ENCODE measurements at places on chromosomes 16 and 17.

GRCh38 chr16:7324321-7324720, 8.3 kb upstream of the RBFOX1 start:
- DNase-seq = no peak

GRCh38 chr16:13779676-13780075, 140.3 kb upstream of the ERCC4 start:
- no peak for DNase-seq

- peak; percentile 16 for DNase-seq
Observed at GRCh38 chr17:73546770-73547536, 97.3 kb downstream of the SDK2 start.

GRCh38 chr16:70419384-70420327, 19.2 kb downstream of the ST3GAL2 start:
- DNase-seq = no peak

DNA sequence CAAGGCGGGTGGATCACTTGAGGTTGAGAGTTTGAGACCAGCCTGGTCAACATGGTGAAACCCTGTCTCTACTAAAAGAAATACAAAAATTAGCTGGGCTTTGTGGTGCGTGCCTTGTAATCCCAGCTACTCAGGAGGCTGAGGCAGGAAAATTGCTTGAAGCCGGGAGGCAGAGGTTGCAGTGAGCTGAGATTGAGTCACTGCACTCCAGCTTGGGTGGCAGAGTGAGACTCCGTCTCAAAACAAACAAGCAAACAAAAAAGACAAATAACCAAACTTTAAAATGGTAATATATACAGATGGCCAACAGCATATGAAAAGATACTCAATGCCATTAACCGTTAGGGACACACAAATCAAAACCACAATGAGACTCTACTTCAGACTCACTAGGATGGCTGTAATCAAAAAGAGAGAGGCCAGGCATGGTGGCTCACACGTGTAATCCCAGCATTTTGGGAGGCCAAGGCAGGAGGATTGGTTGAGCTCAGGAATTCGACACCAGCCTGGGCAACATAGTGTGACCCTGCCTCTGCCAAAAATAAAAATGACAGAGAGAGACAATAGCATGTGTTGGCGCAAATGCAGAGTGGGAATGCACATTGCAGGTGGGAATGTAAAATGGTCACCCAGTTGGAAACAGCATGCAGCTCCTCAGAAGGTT, 21.3 kb downstream of the SULT1A2 start:
- DNase-seq = no peak

- no peak for DNase-seq
Observed at GRCh38 chr17:2172999-2173398, 118.1 kb downstream of the HIC1 start.

GRCh38 chr16:57950382-57950781, 20.5 kb downstream of the CNGB1 start:
- no peak for DNase-seq

DNA sequence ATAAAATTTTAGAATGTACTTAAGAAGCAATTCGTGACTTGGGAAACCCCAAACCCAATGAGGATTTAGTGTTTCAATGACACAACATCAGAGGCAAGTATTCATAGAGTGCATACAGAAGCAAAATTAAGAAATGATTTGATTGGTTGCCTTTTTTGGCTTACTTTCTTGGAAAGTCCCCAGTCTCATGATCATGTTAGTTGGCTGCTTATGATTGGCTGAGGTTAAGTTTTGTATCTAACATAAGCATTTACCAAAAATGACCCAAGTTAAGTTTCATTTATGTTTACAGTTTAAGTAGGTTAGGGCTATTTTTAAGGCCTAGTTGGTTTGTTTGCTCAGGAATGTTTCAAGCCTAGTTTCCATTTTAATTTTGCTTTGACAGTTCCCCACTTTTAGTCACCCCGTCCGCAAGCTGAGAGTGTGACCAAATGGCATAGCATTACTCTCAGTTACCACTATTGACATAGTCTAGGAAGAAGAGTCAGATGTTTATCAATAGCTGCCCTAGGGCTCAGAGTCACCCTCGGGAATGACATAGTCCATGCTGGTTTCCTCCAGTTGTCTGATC, 36.2 kb downstream of the DGKE start:
- DNase-seq = no peak

DNA sequence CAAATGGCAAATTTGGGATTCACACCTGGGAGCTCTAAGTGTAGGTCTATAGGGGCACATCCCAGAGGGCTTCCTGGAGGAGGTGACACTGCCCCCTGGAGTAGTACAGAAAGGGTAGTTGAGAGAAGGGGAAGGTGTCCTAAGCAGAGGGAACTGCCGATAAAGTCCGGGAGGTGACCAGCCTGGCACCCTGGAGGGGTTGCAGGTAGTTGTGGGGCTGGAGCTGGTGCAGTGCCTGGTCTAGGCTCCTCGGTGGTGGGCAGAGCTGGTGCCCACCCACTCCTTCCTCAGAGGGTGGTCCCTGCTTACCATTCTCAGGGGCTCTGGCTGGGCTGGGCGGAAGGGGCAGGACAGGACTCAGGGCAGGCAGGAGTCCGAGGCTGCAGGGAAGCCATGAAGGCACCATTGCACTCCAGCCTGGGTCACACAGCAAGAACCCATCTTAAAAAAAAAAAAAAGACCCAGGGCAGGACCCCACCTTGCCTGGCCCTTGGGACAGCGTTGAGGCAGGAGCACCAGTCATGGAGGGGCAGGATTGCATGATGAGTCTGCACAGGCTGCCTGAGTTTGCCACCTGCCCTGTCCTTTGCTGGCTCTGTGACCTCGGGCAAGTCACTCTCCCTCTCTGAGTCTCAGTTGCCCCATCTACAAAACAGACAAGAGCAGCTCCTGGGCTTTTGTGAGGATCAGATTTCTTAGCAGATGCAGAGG, 43.8 kb downstream of the LAT start:
- DNase-seq = no peak

GRCh38 chr16:30094541-30095165, 1.4 kb downstream of the YPEL3 start:
- no peak for DNase-seq

- DNase-seq = no peak
Observed at GRCh38 chr17:78394209-78394608, 15.8 kb downstream of the PGS1 start.

DNA sequence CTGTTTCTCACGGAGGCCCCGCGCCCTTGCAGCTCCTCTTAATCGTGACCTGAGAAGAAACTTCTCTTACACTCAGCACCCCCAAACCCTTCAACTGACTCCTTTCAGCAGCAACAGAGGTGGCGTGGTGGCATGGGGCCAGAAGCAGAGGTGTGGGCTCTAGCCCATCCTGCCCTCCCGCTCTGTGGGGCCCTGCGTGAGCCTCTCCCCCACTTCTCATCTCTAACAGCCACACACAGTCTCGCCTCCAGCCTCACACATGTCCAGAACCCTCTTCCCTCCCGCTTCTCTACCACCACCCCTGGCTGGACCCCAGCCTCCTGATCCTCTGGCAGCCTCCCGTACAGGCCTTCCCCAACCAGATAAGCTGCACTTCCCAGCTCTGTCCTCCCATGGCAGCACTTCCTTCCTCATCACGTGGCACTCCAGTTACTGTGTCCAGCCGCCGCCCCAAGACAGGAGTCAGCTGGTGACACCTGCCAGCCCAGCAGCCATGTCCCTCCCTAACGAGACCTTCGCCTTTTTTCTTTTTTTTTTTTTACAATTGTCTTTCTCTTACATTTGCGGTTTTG, 30.5 kb downstream of the NSMCE1 start:
- peak; percentile 35 for DNase-seq

DNA sequence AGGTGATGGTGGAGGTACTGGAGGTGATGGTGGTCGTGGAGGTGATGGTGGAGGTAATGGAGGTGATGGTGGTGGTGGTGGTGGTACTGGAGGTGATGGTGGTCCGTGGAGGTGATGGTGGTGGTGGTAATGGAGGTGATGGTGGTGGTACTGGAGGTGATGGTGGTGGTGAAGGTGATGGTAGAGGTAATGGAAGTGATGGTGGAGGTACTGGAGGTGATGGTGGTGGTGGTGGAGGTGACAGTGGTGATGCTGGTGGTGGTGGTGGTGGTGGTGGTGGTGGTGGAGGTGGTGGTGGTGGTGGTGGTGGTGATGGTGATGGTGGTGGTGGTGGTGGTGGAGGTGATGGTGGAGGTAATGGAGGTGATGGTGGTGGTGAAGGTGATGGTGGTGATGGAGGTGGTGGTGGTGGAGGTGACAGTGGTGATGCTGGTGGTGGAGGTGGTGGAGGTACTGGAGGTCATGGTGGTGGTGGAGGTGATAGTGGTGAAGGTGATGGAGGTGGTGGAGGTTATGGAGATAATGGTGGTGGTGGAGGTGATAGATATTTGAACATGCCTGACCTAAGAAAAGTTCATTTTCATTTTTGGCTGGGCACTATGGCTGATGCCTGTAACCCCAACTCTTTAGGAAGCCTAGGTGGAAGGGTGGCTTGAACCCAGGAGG, 55.0 kb downstream of the RNF213 start:
- DNase-seq = no peak

DNA sequence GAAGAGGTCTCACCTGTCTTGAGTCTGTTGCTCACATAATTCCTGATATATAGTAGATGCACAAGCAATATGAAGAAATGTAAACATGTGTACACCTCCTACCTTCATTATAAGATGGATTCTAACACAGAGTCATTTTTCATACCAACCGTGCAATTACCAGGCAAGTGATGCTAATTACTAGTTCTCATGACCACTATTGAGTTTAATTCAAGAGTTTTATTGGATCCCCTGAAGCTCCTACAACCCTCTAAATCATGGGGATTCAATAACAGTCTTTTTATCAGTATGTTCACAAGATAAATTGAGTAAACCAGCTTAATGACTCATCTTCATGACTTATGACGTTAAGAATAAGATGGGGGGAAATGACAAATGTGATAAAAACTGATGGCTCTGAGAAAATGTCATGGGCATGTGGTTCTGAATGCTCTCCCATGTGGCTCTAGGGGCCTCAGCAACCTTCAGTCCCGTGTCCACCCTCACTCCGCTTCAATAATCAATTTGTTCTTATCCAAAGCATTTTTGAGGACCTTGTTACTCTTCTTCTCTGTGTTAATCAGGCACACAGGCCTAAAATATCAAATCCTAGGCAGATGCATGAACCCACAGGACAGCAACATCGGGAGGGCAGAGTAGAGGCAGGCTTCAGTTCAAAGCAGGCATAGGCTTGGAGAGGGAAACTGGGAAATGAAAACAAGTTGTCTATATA, 42.8 kb downstream of the PRAC1 start:
- no peak for DNase-seq

DNA sequence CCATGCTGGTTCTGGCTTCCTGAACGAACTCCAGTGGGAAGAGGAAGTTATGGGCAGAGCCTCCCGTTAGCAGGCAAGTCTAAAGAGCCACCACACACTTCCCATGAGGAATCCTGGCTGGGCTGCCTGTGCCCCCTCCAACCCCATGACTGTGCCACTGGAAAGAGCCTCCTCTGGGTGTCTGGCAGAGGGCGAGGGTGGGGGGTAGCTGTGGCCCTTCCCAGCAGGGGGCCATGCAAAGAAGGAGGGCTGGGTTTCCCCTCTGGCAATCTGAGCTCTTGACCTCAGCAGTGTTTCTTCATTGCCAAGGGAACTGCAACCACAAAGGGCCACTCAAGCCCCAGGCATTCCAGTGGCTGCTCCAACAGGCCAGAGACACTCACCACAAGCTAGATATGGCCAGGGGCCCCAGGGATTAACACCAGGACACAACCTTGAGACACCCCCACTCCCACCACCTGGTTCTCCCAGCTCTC, 1.7 kb upstream of the RRAD start:
- peak; percentile 9 for DNase-seq

- no peak for DNase-seq
Observed at GRCh38 chr17:64534187-64534586, 27.4 kb downstream of the CEP95 start.

DNA sequence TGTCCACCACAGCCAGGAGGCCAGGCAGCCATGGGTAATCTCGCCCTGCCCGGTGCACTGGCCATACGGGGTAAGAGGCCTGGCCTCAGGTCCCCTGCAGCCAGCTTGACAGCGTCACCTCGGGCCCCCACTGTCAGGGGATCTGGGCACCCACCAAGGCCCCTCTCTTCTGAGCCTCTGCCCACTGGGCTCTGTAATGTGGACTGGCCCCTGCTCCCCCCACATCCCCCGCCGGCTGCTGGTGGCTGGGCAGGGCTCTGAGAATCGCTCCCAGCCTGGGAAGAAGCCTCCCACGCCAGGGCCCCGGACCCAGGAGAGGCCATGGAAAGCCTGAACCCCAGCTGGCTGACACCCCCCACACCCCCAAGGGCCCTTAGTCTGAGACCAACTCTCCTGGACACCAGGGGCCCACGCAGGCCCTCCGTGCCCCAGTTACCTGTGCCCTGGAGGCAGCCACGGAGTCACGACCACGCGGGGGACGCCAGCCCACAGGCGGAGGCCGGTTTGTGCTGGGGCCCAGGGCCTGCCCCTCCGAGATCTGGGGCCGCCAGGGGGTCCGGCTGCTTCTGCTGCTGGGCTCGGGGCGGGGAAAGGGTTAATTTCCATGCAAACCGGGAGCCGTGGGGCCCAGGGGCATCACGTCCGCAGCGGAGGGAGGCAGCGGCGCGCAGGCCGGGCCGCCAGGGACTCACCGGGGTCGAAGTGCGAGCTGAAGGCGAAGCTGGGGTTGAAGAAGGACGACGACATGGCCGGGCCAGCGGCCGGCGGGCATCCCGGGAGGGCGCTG, at the start of gene PVALEF:
PVALEF (plus strand) TSS at position 262 of the 787 bp plus-strand sequence. CDS start 15,720 bp downstream, outside the sequence.
- DNase-seq = no peak

- DNase-seq = no peak
Observed at GRCh38 chr17:79849953-79850352, 10.7 kb upstream of the CBX4 start.

GRCh38 chr16:68396481-68396880, 51.8 kb downstream of the SMPD3 start:
- DNase-seq = no peak

DNA sequence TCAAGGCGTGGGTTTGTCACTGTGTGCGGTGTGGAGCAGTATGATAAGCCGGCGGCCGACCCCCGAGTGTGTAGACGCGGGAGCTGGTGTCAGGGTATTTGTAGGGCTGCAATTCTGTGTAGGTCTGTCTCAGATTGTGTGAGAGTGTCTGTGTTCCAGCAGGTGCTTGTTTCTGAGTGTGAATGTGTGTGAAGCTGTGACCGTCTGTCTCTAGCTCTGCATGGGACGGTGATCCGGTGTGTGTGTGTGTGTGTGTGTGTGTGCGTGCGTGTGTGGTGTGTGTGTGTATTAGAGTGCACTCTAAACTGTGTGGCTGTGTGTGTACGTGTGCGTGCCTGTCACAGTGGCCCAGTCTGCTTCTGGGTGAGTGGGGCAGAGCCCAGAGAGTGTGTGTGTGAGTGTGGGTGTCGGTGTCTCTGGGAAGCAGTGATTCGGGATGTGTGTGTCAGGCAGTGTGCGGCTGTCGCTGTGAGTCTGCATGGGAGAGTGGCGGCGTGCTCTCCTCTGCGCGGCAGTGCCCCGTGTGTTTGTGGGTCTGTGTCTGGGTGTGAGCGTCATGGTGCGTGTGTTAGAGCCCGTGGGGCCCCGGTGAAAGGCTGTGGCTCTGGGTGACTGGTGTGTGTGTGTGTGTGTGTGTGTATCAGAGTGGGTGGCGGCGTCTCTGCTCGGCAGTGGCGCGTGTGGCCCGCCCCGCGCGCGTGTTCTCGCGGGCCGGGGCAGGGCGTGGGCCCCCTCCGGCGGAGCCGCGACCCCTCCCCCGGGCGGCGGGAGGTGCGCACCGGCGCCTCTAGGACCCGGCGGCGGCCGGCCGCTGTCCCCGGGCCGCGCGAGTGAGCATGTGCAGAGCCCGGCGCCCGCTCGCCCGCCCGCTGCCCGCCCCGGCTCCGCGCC, at the start of gene WSCD1:
WSCD1 (plus strand) TSS at position 841 of the 891 bp plus-strand sequence. CDS start 10,280 bp downstream, outside the sequence.
- no peak for DNase-seq

All from GF-D8 (cell line).